ENCODE measurements at places on chromosomes 7 and 10.

DNA sequence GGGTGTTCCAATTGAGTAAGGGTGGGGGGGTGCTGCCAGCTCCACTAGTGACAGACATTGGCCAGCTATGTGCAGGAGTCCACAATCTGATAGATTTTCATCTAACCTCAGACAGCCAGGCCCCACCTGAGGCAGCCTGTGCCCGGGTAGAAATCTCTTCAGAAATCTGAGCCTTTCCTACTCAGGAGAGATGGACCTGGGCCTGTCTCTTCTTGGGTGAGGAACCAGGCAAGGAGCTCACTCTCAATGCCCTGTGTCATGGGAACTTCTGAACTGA lies 86.9 kb downstream of the UBE2H start:
- no peak for DNase-seq

GRCh38 chr10:51759896-51760534 lies 60.6 kb upstream of the CSTF2T start:
- DNase-seq = no peak

- DNase-seq = no peak
Observed at GRCh38 chr7:24123076-24123475, 160.9 kb upstream of the NPY start.

- DNase-seq = no peak
Observed at GRCh38 chr7:154844955-154845354, 158.0 kb downstream of the PAXIP1 start.

DNA sequence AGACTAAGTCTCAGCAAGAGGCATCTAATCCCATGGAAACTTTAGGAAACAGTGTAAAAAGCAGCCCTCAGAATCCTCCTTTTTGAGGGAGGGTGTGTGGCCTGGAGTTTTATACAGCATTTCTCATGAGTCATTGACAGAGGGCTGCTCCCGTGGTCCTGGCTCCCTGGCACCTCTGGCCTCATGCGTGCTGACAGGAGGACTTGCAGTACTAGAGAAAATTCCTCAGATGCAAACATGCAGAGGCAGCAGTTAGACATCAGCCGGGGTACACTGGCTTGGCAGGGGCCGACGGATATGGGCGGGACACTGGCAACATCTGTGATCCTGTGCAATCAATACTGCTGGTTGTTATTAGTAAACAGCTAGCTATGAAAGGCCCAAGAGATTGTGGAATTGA lies 925.1 kb upstream of the CELF2 start:
- no peak for DNase-seq

- DNase-seq = peak; percentile 28
Observed at GRCh38 chr10:97572214-97572989, at the start of gene ANKRD2. ANKRD2 (plus strand) TSS chr10:97572779; CDS start chr10:97572789, 10 bp downstream.

- no peak for DNase-seq
Observed at GRCh38 chr7:156625580-156625979, 15.0 kb upstream of the RNF32 start.

DNA sequence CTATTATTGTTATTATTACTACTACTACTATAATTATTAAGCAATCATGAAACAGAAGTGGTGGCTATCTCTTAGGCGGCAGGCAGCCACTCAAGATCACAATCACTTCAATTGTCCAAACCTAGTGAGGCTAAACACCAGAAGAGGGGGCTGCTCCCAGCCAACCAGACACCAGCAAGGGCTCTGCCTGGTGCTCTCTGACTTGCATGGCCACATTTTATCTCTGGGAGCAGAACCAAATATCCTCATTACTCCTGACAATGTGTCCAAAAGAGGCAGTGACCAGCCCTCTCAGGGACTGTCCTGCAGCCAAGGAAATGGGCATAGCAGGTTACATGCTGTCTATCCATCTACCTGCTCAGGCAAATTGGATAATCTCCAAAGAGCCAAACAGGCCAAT lies 187.4 kb upstream of the PDE1C start:
- no peak for DNase-seq

DNA sequence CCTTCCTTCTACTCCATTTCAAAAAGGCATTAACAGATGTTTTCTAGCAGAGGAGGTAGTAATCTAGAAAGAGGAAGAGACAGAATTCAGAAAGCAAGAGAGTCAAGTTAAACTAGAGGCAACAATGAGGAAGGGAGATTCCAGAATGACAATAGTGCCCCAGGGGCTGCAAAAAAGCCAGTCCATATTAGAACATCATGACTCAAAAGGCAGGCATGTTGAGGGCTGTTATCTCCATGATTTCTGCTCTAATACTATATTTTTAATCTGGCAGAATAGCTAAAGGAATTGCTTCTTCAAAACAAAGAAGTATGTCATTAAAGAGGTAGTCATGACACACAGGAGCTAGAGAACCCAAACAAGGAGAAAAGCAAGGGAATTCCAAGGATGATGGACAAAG lies 599.6 kb downstream of the INHBA start:
- no peak for DNase-seq

DNA sequence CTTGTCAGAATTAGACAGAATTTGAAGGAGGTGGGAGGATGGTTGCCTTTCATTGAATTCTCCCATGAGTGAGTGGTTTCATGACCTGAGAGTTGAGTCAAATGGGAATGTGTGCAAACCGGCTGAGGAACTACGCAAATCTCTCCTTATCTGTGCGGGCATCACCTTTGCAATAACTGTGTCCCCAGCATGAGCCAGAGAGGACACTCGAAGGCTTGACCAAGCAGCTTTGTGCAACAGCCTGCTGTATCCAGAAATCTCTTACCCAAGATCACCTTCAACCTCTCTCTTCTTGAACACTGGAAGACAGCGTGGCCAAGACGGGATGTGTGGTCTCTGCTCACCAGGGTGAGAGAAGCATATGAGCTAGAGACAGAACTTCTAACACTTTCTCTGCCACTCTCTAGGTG lies 93.8 kb upstream of the IKZF1 start:
- no peak for DNase-seq

DNA sequence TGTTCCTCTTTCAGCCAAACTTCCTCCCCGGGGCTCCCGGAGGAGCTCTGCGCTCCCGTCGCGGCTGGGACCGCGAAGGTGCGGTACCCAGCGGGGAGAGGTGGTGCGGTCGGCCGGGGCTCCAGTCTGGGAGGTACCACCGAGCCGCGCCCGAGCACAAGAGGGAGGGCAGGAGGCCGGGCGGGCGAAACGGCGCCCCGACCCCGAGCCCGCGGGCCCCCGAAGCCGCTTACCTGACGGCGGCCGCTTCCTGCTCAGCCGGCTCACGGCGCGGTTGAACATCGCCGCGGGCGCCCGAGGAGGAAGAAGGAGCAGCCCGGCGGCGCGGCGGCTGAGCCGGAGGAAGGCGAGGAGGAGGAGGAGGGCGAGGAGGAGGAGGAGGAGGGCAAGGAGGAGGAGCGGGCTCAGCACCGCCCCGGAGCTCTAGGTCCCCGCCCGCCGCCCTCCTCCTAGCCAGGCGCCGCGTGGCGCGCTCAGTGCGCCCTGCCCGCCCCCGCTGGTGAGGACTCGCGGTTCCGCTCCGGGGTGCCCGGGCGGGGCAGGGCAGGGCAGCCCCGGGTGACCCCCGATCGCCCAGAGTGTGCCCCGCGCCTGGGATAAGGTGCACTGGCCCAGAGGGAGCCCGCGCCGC lies at the start of gene RGS10:
RGS10 (minus strand) TSS at position 363 of the 631 bp plus-strand sequence; CDS start at position 282, 81 bp downstream.
- DNase-seq = peak; percentile 80

DNA sequence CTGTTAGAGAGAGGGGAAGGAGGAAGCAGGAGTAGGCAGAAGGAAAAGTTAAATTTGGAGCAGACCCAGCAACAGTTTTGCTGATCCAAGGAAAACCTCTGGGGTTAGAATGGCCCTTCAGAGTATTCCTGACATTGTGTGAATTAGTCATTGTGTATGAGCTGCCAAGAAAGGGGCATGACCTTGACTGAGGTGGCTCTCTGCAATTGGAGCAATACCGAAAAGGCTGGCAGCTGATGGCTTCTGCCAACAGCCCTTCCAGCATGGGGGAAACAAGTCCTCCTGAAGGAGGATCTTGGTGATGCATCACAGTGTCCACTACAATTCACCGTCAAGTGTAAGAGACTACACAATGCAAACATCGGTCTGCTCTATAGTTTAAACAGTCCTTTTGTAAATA lies 20.6 kb upstream of the WASL start:
- no peak for DNase-seq

- no peak for DNase-seq
Observed at GRCh38 chr7:155093596-155093995, 23.5 kb downstream of the HTR5A start.

DNA sequence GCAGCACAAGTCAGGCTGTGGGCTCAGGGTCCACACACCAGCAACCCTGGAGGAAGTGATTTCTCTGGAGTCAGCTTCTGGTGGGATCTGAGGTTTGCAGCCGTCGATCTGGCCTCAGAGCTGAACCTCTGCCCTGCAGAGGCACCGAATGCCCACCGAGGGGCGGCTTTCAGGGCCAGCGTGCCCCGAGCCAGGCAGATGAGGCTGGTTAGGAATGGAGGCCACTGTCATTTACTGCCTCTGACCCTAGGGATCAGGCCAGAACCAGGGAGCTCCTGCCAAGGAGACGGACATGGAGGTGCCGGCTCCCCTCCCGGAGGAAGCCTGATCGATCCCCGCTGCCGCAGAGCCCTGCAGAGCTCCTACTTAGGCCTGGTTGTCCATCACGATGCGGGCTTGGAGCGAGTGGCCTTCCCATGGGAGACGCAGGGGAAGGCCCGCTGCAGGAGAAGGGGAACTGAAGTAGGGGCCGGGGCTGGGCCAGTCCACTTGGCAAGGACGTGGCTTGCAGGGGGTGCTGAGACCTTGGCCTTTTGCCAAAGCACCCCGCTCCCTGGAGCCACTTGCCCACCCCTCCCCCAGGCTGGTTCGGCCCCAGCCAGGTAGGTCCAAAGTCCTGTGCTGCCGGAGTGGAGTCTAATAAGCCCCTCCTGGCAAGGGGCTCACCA lies 19.6 kb upstream of the ELFN1 start:
- DNase-seq = no peak

DNA sequence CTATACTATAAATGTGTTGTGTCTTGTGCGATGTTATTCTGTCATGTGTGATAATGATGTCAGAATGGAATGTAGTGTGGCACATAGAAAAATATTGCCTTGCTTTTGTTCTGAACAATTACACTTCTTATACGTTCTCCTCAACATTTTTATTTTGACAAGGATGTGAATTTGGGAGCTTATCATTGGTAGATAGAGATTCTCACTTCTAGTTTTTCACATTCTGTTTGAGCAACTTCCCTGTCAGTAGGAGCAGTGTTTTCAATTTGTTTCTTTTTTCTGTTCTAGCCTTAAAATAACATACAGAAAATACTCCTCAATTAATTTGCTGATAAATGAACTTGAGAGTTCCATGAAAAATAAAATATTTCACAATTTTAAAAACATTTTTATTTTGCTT lies 17.6 kb downstream of the SUN3 start:
- DNase-seq = no peak

Data from stimulated activated CD4-positive, alpha-beta T cell treated with anti-CD3 and anti-CD28 coated beads, TNF-alpha, amount 100 ng/mL, for 1 hour (primary cell).